NCI-H1092 (cell line): ENCODE measurements at places on chromosomes 2 and 18.

GRCh38 chr18:58253871-58254270 lies 209.8 kb downstream of the NEDD4L start:
- no peak for DNase-seq

DNA sequence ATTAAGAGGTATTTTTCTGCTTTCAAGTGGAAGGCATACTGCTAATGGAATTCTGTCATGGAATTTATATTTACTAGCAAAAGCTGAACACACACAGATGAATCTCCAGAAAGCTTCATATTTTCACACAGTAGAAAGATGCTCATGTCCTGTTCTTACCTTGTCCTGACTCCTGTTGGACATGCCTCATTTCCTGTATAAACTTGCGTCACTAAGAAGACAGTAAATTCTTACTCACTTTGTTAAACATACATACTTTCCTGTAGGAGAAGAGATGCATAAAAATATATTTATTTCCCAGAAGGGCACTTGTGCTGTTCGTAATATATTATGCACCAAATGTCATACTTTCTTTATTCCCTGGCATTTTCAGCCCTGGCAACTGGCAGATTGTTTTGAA lies 238.3 kb upstream of the RASGRP3 start:
- DNase-seq, result no peak

DNA sequence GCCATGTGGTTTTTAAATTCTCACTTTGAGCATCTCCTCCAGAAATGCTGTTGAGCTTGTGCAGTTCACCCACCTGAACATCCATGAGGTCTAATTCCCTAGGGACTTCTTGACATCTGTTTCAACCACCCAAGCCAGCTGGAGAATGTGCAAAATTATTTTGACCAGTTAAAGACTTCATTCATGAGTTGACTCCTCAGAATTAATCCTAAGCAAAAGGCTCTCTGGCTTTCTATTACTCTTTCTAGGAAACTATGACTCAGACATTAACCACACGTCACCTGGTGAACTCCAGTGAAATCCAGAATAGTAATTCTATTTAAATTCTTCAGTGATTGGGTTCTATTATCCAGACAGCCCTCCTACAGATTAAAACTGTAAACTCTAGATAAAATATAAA lies 247.5 kb downstream of the NBAS start:
- DNase-seq, result no peak

- no peak for DNase-seq
Measured at GRCh38 chr2:140274891-140275290, 1494.7 kb upstream of the NXPH2 start.

DNA sequence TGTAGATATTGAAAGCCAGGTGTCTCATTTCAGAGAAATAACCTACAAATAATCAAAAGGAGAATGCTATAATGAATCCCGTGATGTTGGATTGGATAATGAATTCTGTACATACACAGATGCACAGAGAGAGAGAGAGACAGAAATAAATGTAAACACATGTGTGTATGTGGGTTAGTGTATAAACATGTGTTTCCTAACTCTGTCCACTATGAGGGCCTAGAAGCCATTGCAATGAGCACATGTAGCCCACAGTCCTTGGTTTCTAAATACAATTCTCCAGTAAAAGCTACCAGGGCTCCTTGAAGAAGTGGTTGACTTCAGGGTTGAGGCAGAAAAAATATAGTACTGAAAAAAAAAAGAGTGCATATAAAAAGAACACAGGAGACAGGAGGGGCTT lies 109.5 kb downstream of the INHBB start:
- no peak for DNase-seq

DNA sequence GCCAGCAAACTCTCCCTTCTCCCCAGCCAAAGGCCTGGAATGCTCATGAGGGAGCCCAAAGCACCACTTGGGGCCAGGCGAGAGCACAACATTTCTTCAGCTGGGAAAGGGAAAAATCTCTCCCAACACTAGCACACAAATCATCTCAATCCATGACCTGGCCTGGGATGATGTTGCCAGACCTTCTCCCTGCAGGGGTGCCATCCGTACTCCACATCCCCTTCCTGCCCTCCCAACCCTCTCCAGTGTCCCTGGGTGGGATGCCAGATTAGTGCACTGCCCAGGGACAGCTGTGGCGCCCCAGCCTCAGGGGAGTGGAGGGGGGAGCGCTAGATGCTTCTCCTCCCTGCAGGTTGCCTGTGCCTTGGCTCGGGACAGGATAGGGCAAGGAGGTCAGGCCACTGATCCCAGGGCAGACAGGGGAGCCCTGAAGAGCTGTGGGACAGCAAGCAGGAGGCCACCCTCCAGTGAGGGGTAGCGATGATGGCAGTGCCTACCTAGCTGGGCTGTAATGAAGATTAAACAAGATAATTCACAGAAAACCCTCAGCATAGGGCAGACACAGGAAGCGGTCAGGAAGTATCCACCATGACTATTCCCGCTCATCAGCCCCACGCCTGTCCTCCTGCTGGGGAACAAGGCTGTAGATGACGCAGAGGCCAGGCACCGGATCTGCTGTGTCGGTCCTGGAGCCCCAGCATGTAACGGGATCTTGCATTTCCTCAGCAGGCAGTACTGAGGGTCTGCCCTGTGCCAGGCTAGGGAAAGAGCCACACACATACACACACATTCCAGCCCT lies 31.1 kb downstream of the SERTAD2 start:
- no peak for DNase-seq

DNA sequence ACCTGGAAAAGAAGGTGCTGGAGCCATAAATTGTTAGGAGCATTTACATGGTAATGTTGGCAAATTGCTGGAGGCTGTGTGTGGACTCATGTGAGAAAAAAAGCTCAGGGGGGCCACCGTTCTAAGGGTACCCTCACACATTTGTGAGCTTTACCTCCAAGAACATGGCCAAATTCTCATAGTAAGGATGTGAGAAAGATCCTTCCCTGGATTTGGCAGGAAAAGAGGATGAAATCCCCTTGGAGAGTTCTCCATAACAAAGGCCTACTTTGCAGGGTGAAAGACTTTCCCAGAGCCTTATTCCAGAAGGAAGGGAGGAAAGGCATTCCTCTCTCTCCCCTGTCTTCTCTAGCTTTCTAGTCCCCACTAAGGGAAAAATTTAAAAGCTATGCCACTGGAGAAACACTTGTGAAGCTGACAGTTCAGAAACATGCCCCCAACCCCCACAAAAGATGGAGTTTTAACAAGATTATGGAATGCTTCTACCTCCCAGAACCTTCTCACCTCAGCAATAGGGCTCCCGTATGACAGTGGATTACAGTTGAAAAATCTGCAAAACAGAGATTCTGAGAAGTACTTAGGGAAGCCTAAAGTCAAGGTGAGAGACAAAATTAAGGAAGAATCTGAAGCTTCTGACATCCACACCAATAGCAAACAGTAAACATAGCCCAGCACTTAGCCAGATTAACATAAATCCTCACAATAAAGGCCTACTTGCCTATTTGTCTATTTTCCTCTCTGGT lies 20.2 kb upstream of the ERMN start:
- no peak for DNase-seq

DNA sequence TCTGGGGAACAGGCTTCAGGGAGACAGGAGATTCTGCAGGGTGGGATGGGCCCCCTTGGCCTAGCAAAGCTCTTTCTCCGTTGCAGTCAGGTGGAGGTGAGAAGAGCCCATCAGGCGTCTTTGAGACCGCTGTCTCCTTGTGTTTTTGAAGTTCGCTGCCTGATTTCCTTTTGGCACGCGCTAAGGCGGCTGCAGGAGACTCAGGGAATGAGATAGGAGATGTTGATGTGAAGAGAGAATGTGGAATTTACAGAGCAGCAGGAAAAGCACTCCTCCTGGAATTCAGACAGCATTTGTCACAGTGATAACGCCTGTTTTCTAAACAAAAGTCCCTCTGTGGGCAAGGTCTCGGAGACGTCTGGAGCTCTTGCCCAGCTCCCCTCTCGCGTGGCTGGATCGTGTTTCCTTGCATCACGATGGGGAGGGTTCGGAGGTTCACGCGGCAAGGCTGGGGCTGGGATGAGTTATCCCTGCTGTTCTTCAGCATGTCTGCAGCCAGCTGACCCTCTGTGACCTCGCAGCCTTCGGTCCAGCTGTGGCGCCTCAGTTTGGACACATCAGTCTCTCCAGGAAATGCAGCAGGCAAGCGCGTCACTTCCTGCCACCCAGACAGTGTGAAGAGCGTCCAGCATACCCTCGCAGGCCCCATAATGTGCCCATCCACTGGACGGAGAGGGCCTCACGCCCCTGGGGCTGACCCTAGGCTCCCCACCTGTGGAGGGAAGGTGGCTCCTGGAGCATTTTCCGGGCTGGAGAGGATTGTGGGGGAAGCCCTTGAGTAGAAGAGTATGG lies 30.2 kb downstream of the GLI2 start:
- no peak for DNase-seq

- DNase-seq, result no peak
Measured at GRCh38 chr2:74653589-74653984, 460 bp upstream of the SEMA4F start.

DNA sequence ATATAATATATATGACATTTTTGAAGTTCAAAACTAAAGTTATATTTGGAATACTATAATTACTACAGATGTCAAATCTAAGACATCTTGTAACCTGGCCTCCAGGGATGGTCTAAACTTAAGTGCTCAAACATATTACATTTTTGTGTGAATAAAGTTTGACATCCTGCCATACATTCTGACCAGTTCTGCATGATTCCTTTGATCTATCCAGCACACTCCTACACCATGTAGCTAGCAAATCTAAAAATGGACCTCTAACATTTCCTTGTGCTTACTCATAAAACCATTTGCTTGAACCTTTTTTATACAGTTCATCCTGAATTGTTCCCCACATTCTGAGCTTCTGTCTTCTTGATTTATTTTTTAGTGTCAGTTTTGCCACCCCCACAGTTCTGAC lies 294.3 kb upstream of the ZNF804A start:
- DNase-seq, result no peak

DNA sequence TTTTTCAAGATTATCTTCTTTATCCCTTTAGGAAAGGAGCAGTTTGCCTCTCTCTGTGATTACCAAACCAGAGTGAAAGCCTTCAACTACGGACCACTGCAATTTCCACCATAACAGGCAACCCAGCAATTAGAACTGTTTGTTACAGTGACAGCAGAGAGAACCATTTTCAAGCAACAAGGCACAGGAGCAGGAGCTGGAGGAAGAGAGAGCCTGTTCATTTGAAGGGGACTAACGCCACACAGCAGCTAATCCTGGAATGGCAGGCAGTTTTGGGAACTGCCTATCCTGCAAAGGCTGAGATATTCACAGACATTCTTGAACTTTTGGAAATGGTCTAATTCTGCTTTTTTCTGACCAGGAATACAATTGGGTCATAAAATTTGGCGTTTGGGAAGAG lies 1541.9 kb upstream of the PIK3C3 start:
- peak; percentile 47 for DNase-seq

- DNase-seq, result no peak
Measured at GRCh38 chr2:3504741-3505140, 14.6 kb downstream of the ADI1 start.

DNA sequence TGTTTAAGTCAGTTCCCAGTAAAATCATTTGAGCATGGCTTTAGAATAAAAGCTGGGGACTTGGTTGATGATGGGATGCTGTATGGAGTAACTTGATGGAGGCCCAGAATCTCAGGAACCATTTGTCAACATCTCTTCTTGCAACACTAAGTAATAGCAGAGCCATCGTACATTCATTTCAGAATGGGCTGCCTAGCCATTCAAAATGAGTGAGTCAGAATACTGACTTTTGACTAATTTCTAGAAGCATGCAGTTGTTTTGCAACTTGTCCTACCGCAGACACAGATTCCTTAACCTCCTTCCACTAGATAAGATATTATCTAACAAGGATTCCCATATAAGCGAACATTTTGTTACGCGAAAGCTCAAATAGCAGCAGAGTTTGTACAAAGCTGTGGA lies 229.5 kb downstream of the CNTNAP5 start:
- no peak for DNase-seq

DNA sequence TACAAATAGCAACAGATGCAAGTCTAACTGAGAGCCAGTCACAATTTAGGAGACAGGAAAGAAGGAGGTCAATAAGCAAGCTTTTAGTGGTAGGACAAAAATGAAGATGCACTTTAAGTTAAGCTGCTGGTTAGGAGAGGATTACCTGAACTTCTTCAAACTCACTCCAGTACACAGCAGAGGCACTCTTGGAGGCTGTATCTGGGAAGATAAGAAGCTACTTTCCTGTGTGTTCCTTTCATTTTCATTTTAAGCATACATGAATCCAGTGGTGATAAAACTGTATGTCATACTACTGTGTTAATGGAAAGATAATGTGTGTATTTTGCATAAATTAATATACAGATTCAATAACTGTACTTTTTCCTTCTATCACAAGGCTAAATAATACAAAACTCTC lies 49.6 kb downstream of the HYCC2 start:
- no peak for DNase-seq

GRCh38 chr18:22510697-22511096 lies 93.0 kb upstream of the CTAGE1 start:
- no peak for DNase-seq

DNA sequence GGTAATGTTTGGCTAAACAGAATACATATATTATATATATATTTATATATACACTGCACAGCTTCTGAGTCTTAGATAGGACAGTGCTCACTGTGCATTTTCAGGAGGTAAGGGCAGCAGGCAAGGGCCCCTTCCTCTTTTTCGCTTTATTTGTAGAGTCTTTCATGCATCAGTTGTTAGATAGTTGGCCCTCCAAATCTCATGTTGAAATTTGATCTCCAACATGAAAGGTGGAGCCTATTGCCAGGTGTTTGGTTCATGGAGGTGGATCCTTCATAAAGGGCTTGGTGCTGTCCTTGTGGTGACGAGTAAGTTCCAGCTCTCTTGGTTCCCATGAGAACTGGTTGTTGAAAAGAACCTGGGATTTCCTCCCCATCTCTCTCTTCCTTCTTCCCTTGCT lies 48.1 kb downstream of the TSN start:
- DNase-seq, result peak; percentile 1

DNA sequence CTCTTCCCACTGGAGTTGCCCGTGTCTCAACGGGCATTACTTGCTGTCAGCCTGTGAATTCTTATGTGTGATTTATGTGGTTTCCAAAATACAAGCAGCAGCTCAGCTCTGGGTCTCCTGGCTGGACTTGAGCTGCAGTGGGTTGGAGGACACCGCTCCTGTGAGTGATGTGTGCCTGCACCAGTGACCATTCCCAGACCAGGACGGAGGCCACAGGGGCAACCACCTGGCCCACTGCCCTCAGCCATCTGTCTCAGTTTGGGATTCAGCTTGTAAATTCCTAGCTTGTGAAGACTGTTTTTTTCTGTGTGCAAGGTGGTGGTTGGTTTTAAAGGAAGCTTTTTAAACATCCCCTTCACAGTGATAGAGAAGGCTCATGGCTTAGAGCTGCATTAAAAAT lies 261.0 kb downstream of the BCL2 start:
- DNase-seq, result no peak

DNA sequence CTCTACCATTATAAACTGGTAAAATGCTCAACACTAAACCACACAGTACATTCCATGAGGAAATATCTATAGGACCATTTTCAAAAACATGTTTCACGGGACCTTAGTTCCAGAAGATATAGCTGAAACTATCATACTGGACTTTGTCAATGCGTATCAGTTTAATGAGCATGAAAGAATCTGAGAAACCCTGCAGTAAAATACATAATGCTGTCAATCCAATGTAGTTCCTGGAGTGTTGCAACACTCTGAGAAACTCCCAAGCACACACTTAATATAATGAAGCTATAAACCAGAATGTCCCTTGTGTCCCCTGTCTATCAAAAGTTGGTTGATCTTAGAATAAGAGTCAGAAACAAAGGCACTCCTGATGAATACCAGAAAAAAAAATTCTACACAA lies 16.2 kb downstream of the IWS1 start:
- DNase-seq, result no peak
